A549 treated with dexamethasone at 1 μM for 4 hours (cell line): ENCODE measurements at places on chromosomes 5 and 9. TPM values are rescaled to one million over a fixed set of nuclear protein-coding genes. Genes with fewer than 3 reads are reported as not detected.

Gene TAS2R1
- total RNA-seq = not detected in 5 replicates

Gene ACOT12
- 0.08 to 0.09 TPM in 2 of 5 replicates, not detected in the others for total RNA-seq

Gene CARTPT
- total RNA-seq = not detected in 5 replicates

Gene IL3
- not detected in 5 replicates for total RNA-seq

Gene EPB41L4A
- 3.7 to 4.2 TPM (median 3.7 TPM) in 5 replicates for total RNA-seq

Gene SLC24A2
- total RNA-seq = not detected in 5 replicates
